ENCODE measurements at places on chromosomes 6 and 20.
A peak's percentile ranks its signal among the peaks of the same experiment; 100 is the strongest.

DNA sequence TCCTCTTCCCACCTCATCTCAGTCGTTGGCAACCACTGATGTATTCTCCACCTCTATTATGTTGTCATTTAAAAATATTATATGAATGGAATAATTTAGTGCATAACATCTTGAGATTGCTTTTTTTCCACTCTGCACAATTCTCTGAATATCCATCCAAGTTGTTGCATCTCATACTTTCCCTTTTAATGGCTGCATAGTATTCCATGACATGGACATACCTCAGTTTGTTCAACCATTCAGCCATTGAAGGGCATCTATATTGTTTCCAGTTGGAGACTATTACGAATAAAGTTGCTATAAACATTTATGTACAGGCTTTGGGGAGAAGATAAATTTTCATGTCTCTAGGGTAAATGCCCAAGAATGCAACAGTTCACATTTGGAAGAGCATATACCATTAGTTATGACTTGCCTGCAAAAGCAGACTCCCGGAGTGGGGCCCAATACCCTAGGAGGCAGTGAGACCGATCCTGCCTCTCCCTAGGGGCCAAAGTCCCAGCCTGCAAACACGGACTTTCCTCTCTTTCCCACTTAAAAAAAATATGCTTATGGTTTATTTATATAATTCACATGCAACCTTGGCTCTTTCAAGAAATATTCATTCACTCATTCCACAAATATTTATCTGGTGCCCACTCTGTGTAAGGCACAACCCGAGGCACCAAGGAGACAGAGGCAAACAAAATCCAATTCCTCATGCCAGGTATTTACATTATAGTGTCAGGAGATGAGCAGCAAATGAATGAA, 227.0 kb upstream of the PMEPA1 start:
- DNase-seq = no peak

- peak; percentile 54 for DNase-seq
Observed at GRCh38 chr6:138115877-138116660, 8.8 kb upstream of the PERP start.

GRCh38 chr20:49858076-49858585, 45.5 kb downstream of the SLC9A8 start:
- no peak for DNase-seq

GRCh38 chr6:22569281-22570184, at the start of gene HDGFL1:
HDGFL1 (plus strand) TSS chr6:22569566; CDS start chr6:22569576, 10 bp downstream.
- DNase-seq = no peak

GRCh38 chr6:24520929-24521546, 26.3 kb downstream of the ALDH5A1 start:
- DNase-seq = peak; percentile 9

- DNase-seq = no peak
Observed at GRCh38 chr6:51651132-51651817, 436.1 kb downstream of the PKHD1 start.

DNA sequence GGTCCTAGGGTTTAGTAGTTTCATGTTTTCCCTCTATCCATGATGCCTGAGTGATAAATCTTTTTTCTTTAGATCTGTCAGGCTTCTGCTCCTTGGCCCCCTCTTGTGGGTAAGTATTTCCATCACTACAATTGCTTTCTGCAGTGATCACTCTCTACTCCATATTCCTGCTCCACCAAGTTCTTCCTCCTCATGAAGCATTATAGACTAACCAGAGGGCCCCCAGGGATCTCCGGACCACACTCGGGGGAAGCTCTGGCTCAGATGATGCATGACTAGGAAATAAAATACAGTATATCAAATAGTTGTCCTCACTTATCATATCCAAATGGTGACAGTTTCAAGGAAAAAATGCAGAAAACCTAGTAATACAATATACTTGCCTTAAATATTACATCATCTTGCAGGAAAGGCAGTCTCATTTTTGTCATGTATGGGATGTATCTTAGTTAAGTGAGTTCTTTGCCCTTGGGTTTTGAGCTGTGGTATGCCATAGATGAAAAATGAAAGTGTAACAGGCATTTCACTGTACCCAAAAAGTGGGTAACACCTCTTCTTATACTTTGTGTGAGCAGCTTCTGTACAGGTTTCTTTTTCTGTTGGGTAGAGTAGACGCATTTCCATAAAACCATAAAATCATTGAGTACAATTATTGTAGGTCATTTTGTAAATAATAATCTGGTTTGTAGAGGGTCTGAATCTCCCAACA, 200.9 kb upstream of the EYA4 start:
- no peak for DNase-seq

GRCh38 chr6:11911538-11911937, 100.6 kb upstream of the HIVEP1 start:
- DNase-seq = no peak

- DNase-seq = no peak
Observed at GRCh38 chr6:35809809-35810208, 4.7 kb downstream of the LHFPL5 start.

DNA sequence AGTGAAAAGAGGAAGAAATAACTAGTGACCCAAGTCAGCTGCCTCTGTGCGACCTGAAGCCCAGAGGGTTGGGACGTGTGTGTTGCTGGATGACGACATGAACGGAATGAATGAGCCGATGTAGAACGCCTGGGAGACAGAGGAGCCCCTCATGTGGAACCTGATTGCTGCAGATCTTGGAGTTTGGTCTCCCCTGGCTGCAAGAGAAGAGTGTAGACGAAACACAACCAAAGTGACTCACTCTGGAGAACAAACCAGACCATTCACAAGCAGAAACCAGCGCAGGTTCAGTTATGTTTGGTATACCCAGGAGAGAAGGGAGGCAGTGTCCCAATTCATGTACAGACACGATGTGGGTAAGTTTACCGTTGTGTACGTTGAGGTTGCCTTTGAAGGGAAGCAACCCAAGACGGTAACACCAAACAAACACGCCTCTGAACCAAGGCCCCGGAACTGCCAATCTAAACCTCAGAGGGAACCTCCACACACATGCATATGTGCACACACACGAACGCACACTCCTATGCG, 265.9 kb downstream of the BMP7 start:
- DNase-seq = no peak

DNA sequence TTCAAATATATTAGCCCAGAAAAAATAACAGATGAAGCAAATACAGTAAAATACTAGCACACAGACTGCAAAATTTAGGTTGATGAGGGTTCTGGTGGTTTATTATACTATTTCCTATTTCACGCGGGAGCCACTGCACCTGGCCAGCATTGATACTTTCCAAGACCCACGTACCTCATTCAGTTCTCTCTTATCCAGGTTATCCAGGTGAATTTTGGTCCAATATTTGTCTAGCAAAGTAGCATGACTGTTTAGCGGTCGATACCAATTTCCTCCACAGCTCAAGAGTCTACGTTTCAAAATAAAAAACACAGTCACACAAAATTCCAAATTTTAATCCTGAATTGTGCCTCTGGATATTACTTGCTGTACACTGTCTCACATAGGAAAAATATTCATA, 34.8 kb downstream of the MDN1 start:
- no peak for DNase-seq

DNA sequence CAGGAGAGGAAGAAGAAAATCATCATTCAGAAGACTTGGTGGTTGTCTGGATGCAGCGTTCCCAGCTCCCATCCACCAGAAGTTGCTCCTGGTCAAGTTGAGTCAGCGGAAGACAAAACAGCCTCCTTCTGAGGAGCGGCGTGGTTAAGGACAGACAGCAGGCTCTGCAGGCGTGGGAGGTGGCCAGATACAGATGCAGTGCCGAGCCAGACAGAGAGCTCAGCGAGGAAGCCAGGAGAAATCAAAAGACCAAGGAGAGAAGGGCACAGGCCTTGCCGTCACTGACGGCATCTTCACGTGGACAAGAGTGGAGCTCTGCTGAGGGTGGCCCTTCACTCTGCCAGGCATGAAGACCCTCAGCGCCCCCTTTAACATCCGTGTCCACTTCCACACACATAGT, 158.5 kb downstream of the THBS2 start:
- DNase-seq = no peak

GRCh38 chr6:89140347-89141156, 5.3 kb upstream of the PM20D2 start:
- DNase-seq = no peak

DNA sequence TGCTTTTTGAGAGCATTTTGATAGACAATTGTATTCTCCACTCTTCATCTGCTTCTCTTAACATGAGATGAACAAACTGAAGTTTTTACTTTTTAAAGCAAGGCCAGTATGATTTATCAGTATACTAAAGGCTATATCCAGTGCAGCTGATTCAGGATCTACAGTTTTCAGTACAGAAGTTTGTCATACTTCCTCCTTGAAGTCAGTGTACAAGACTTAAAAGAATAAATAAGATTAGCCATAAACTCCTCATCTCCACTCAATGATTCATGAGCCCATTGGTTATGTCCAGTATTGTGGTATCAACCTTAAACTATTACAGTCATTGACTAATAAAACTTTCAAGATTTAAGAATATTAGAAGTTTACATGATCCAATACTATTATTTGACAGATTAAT, 374.8 kb upstream of the EPHA7 start:
- DNase-seq = no peak

- no peak for DNase-seq
Observed at GRCh38 chr6:111388681-111389080, 94.3 kb downstream of the REV3L start.

- DNase-seq = no peak
Observed at GRCh38 chr6:113645576-113645970, 211.6 kb upstream of the MARCKS start.

DNA sequence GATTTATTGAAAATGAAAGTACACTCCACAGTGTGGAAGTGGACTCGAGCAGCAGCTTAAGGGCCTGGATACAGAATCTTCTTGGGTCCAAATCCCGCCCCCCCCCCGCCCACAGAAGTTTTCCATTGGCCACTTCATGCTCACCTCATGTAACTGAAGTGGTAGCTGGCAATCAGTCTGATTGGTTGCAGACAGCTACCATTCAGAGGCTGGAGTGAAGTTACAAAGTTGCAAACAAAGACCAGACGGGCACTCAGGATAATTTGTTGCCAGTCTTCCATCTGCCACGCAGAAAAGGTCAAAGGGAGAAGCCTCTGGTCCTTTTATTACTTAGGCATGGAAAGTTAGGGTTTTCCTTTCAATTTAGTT, 25.8 kb upstream of the FABP7 start:
- DNase-seq = no peak

- no peak for DNase-seq
Observed at GRCh38 chr6:132768051-132768517, 10.4 kb upstream of the VNN2 start.

DNA sequence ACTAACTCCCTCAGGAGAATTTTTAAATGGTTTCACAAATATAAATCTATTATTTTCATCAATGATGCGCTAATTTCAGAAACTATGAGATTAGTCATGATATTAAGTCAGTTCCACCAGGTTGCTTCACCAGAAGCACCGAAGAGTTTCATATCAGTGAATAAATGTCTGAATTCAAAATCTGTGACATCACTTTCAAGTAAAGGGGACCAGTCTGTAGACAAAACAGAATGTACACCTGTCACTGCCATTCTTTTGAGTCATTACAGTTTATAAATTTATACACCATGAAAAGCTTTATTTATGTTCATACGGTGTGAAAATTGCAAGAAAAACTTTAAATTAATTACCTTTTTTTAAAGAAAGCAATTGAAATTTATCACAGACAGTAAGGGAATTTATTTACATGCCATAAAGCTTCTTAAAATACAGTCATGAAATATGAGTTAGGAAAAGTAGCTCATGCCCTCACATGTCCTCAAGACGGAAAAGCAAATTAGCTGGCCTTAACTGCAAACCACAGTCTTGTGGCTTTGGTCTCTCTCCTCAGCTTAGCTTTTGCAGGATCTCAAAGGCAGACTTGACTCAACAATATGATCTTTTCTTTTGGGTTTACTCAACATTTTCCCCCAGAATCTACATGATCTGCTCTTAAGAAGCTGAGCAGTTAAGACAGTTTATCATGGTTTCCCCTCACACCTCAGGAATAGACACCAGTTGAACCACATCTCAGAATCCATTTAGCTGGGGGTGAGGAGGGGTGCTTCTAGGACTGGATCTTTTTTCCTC, 177.7 kb upstream of the MCHR2 start:
- no peak for DNase-seq
